Myocyte (in vitro differentiated cells): ENCODE measurements at places on chromosomes 7 and 10. TPM values are rescaled to one million over a fixed set of nuclear protein-coding genes. Genes with fewer than 3 reads are reported as not detected.

AKR1C8 gene
- not detected in 2 replicates for total RNA-seq

FEZF1 gene
- total RNA-seq = not detected in 2 replicates

CHST3 gene
- 49.3 and 57.5 TPM in 2 replicates for total RNA-seq

TUBB8 gene
- total RNA-seq = not detected in 2 replicates

EPHA1 gene
- total RNA-seq = not detected in 2 replicates

PPP1R9A gene
- total RNA-seq = 8.5 and 10.1 TPM in 2 replicates

ABCC2 gene
- total RNA-seq = 0.05 and 0.32 TPM in 2 replicates
